ENCODE measurements at places on chromosomes 16 and 17. TPM values are rescaled to one million over a fixed set of nuclear protein-coding genes. Genes with fewer than 3 reads are reported as not detected.

ZKSCAN2 gene
- polyA plus RNA-seq: 0.78 TPM

EVI2A gene
- 0.10 TPM for polyA plus RNA-seq

NUP93 gene
- 143 TPM for polyA plus RNA-seq

MT1G gene
- polyA plus RNA-seq: 5.5 TPM

SLC16A6 gene
- not detected for polyA plus RNA-seq

HGS gene
- 155 TPM for polyA plus RNA-seq

SMIM36 gene
- polyA plus RNA-seq: not detected

KRT13 gene
- 0.77 TPM for polyA plus RNA-seq

HSPB9 gene
- not detected for polyA plus RNA-seq

TBC1D3K gene
- polyA plus RNA-seq: not detected

MRPL38 gene
- 77.8 TPM for polyA plus RNA-seq

GUCY2D gene
- polyA plus RNA-seq: 0.26 TPM

NOTUM gene
- polyA plus RNA-seq: not detected

NTN3 gene
- not detected for polyA plus RNA-seq

OR1A1 gene
- not detected for polyA plus RNA-seq

WWOX gene
- 8.0 TPM for polyA plus RNA-seq

CDK3 gene
- 3.0 TPM for polyA plus RNA-seq

PRSS27 gene
- 0.20 TPM for polyA plus RNA-seq

APOBR gene
- not detected for polyA plus RNA-seq

All from foreskin keratinocyte (primary cell).